ENCODE measurements at places on chromosomes 2 and 18.

GRCh38 chr2:60498816-60499429, 54.5 kb downstream of the BCL11A start:
- no peak for DNase-seq

DNA sequence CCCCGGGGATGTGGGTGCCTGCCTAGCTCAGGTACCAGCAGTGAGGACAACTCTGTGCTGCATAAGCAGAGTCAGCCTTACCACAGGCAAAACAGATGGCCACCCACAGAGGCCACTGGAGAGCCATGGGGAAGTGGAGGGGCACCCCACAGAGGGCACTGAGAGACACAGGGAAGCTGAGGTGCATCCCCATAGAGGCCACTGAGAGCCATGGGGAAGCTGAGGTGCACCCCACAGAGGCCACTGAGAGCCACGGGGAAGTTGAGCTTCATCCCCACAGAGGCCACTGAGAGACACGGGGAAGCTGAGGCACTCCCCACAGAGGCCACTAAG, 134.1 kb upstream of the EPAS1 start:
- no peak for DNase-seq

DNA sequence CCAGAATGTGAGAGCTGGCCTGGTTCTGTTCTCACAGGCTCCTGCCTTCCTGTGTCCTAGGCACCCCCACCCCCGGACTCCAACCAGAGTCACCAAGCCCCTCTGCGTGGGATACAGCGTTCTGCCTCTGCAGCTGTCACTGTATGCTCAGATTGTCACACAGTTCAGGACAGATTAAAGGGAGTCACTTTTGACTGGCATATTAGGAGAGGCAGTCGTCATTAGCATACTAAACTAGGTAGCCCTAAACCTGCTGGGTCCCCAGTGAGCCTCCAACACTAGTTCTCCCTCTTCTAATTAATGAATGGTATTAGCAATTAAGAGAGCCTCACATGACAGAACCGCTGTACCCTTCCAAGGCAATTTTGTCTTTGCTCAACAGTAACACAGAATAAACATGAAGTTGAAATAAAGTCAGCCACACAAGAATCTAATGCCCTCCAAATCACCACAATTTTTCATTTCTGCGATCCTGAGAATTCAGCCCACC, 340.2 kb downstream of the CMPK2 start:
- DNase-seq: peak; percentile 2

DNA sequence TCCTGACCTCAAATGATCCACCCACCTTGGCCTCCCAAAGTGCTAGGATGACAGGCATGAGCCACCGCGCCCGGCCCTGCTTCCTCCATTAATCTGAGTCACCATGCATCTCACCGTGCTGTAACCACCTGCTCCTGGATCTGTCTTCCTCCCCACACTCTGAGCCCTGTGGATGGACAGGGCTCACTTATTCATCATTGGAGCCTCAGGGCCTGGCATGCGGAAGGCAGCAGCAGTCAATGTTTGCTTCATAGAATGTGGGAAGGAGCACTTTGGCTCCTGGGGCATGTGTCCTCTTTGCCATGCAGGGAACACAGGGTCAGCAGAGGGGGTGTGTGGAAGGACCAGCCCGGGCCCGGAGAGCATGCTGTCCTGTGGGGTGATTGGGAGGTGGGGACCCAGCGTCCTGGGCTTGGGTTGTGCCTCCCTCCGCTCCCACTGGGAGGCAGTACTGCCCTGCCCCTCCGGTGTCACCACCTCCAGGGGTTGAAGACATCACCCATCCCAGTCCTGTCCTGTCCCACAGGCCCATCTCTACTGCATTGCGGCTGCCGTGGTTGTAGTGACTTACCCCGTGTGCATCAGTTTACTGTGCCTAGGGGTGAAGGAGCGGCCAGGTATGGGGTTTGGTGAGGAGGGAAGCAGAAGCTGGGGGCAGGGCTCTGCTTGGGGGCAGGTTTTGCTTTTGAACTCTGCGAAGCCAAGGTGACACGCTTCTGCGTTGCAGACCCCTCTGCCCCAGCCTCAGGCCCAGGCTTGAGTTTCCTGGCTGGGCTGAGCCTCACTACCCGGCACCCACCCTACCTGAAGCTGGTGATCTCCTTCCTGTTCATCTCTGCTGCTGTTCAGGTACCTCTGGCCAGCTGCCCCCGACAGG, 11.5 kb downstream of the MFSD2B start:
- no peak for DNase-seq

- DNase-seq: peak; percentile 75
Observed at GRCh38 chr2:166373951-166374350, 1.8 kb downstream of the SCN9A start.

GRCh38 chr2:197315371-197315770, 4.8 kb upstream of the ANKRD44 start:
- no peak for DNase-seq

GRCh38 chr2:26986576-26986975, 16.1 kb downstream of the MAPRE3 start:
- no peak for DNase-seq

- DNase-seq: no peak
Observed at GRCh38 chr2:228747483-228747882, 523.6 kb downstream of the PID1 start.

DNA sequence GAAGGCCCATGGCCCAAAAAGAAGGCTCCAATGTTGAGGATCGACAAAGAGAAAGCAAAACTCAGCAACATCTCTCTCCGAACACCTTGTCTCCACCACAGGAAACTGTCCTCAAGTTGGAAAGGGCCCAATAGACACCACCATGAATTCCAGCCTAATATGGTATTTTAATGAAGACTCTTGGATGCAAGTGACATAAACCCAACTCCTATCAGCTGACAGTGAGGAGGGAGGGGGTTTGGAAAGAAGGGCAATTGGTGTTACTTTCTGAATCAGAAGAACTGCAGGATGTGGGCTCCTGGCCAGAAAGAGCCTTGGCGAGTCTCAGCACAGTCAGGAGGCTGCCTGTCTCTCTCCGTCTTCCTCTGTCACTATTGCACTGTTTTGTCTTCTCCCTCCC, 40.3 kb upstream of the SIGLEC15 start:
- DNase-seq: no peak

GRCh38 chr2:138649571-138649970, 130.6 kb downstream of the NXPH2 start:
- DNase-seq: no peak

- peak; percentile 11 for DNase-seq
Observed at GRCh38 chr2:100483895-100484294, 13.6 kb downstream of the NMS start.

- peak; percentile 75 for DNase-seq
Observed at GRCh38 chr2:196592331-196592910, 47.1 kb upstream of the CCDC150 start.

GRCh38 chr18:46318356-46318755, 214.2 kb downstream of the HAUS1 start:
- DNase-seq: no peak

- DNase-seq: no peak
Observed at GRCh38 chr2:134549104-134549503, 169.7 kb downstream of the TMEM163 start.

DNA sequence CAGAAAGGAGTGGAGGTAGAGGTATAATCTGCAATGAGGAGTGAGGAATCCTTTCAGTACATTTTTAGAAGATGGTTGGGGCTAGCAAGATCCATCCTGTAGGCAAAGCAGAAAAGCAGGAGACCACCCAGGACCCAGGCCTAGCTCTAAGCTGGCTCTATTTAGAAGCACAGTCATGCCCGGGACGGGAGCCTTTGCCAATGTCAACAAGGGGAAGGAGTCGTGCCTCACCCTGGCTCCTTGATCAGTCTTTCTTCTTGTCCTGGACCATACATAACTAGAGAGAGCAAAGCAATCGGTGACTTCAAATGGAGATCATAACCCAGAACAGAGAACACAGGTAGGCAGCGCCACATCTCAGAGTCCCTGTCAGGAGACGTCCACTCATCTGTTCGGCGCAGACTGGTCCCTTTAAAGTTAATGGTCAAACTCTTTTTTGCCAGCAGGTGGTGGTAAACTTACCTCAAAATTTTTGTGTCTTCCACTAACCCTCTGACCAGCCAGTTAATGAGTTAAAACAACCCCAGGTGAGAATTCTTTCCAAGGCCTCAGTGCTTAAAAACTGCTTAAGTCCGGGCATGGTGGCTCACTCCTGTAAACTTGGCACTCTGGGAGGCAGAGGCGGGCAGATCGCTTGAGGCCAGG, 8.0 kb downstream of the MC5R start:
- peak; percentile 15 for DNase-seq

- peak; percentile 23 for DNase-seq
Observed at GRCh38 chr2:26978061-26978596, 7.7 kb downstream of the MAPRE3 start.

DNA sequence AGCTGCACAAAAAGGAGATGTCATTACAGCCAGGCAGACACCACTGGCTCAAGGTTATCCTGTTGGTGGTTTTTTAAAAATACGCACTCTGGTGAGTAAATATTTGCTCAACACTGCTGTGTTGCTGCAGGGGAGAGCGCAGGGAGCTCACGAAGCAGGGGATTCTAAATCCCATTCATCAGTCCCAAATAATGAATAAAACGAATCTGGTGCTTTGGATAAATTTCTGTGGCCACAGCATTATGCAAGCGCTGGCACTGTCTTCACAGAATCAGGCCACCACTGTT, 256.2 kb downstream of the HDAC4 start:
- DNase-seq: no peak

DNA sequence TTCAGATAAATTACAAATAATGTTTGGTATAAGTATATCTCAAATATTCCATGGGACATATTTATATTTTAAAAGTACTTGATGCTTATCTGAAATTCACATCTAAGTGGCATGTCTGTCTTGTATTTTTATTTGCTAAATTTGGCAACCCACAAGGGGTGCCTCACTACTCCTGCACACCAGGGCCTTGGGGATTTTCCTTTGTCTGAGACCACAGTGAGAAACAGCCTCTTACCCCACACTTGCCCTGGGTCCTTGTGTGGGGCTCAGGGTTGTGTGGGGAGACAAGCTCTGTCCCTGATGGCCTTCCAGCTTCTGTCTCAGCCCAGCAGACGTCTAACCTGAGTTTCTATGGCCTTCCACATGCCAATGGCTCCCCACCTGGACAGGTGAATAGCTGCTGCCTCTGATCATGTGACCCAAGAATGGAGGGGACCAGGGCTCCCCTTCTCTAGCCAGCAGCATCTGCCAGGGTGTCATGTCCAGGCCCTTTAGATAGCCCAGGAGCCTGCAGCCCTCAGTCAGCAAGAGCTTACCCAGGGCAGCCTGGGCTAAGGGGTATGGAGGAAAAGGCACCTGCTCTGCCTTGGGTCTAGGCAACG, 49.5 kb upstream of the MRPL33 start:
- DNase-seq: no peak

DNA sequence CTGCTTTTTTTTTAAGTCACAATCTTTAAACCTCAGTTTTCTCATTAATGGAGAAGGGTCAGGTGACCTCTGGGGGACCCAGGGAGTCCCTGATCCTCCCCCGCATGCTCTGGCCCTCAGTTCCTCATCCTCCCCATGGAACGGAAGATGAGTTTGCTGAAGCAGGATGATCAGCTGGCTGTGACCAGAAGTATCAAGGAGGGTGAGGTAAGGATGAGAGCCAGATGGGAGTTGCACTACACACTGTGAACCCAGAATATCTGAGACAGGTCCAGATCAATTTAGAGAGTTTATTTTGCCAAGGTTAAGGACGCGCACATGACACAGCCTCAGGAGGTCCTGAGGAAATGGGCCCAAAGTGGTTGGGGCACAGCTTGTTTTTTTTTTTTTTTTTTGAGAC, 3.8 kb downstream of the CATIP start:
- DNase-seq: no peak

DNA sequence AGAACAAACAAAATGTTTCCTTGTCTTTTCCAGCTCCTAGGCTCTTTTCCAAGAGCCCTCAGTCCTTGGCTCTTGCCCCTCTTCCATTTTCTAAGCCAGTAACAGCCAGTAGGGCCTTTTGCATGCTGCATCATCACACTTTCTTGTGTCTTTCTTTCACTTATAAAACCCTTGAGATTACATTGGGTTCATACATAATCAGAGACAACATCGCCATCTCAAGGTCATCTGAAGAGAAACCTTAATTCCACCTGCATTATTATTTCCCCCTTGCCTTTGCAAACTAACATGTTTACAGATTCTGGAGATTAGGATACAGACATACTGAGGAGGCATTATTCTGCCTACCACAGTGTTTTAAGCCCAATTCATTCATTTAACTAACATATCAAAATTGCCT, 697.3 kb downstream of the TRIB2 start:
- DNase-seq: no peak

DNA sequence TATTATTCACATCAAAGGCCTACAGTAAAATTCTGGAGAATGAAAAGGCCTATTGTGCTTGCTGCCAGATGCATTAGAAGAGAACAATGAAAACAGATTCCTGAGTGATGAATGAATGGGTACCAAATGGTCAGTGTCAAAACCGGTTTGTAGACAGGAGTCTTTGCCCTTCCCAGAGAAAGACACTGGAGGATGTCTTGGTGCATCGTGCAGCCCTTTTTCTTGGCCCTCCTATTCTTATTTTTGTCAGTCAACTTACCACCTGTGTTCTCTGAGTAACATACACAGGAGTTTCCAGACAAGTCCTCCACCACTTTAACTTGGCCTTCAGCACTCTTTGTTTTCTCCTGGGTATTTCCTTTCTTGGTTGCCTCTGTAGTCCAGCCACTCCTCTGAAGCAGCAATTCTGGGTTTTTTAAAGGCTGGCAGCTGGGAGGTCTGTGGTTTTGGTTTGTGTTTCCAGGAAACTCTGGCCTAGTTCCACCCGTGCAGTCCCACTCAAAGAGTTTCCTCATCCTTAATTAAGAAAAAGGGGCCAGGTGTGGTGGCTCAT, 29.4 kb downstream of the PSTPIP2 start:
- DNase-seq: no peak

GRCh38 chr2:200089040-200089755, 133.8 kb downstream of the MAIP1 start:
- no peak for DNase-seq

- DNase-seq: no peak
Observed at GRCh38 chr2:5782103-5782502, 89.9 kb downstream of the SOX11 start.

GRCh38 chr2:138722316-138722715, 57.9 kb downstream of the NXPH2 start:
- DNase-seq: no peak

DNA sequence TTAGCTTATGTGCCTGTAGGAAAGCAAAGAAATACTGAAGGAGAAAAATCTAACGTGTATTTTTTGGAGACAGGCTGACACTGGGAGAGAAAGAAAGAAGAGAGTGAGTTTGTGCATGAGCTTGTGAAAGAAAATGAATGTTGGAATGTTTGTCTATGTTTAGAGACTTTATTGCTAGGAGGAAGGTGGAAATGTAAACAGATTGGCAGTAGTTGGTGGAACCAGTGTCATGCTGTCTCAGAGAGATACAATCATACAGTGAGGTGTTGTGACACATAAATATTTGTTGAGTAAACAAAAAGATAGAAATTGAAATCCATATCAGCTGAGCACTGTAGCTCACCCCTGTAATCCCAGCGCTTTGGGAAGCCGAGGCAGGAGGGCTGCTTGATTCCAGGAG, 222.2 kb upstream of the MEIS1 start:
- DNase-seq: no peak

GRCh38 chr2:231181860-231182512, 16.4 kb upstream of the ARMC9 start:
- DNase-seq: peak; percentile 59

- no peak for DNase-seq
Observed at GRCh38 chr2:224039770-224040440, 819 bp upstream of the SERPINE2 start.

- DNase-seq: no peak
Observed at GRCh38 chr2:168727904-168728470, 74.5 kb upstream of the NOSTRIN start.

GRCh38 chr2:173107629-173108022, 32.0 kb downstream of the MAP3K20 start:
- no peak for DNase-seq

- no peak for DNase-seq
Observed at GRCh38 chr2:181658444-181658843, 1.5 kb upstream of the CERKL start.

Data from SHP77 (cell line).